Stimulated activated CD8-positive, alpha-beta memory T cell treated with anti-CD3 and anti-CD28 coated beads, Interleukin-7, amount 100 ng/mL, for 1 hour (primary cell): ENCODE measurements at places on chromosomes 12 and 14.

GRCh38 chr12:57473392-57473791 lies 6.3 kb downstream of the ARHGAP9 start:
- DNase-seq, result no peak

DNA sequence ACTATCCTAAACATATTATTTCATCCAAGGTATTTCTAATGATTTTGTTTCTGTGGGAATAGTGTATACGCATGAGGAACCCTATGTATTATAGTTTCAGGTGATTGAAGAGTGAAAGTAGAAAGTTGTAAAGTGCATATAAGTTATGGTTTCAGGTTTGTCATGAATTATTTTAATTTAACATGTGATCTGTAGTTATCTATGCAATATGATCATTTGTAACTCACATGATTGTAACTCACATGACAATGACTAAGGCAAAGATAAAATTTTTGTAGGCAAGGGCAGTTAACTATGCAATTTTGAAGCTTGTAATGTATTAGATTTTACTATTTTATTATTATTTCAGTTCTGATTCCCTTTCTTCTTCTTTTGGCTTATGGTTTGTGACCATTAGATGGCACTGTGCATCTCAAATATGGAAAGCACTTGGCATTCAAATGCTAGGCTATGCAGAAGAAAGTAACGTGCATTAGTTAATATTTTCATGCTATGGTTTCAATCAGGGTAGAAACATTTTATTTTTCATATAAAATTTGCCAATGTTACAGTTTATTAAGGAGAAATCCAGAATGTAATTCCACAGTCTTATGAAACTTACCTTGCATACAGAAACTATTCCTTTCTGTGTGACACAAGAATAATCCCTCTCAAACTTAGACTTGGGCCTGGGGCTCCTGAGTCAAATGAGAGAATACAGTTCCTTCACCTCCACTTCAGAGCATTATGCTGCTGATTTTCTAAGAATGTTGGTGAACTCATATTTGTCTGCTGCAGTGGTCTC lies 15.8 kb upstream of the TMEM30B start:
- no peak for DNase-seq

- DNase-seq, result no peak
These were observed 668.9 kb downstream of the AACS start for GRCh38 chr12:125734137-125734536.

DNA sequence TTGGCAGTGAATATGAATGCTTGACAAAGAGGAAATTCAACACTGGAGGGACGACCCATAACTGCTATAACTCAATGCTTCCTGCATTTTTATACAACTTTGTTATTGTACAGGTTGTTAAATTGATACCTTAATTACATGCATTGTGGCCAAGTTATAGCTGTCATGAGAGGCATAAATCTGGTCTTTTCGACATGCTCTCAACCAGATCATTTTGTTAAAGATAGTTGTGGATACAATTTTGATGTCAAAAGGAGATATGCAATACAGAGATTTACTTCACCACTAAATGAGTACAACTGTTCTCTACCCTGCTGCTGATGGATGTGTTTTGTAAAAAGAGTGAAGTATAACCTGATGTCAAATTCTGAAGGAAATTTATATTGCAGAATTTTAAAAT lies 946.0 kb downstream of the GALC start:
- DNase-seq, result no peak

GRCh38 chr12:97936165-97936564 lies 473.6 kb downstream of the RMST start:
- DNase-seq, result no peak

GRCh38 chr12:77486872-77487271 lies 343.8 kb upstream of the NAV3 start:
- DNase-seq, result no peak

GRCh38 chr12:50647031-50647430 lies 116.9 kb upstream of the ATF1 start:
- DNase-seq, result no peak

DNA sequence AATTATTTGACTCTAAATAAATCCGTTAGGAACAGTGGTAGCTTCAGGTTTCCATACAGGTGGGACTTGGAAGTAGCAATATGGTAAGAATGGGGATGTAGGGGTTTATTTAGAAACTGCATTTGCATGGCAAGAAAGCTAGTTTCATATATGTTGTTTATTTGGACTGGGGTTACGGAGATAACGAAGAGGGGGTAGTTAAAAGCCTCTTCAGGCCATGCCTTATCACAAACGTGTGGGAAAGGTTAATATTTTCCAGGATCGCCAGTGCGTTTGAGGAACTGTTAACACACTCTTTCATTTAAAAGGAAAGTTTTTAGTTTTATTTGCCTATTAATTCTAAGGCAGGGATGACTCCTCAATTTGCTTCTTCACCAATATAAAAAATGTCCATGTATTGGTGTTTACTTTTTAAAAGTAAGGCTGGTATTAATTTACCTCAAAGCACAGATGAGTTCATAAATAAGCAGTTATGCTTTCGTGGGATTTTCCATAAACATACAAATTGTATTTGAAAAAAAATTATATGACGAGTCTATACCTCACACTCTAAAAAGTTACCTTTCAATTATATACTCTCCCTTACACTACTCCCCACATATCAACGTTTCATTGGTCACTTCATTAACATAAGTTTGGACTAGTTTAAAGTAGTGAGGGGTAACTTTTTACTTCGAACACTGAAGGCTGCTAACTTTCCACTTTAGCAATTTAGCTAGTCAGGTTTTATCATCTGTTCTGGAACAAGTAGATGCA lies 814 bp downstream of the RAB2B start:
- DNase-seq, result no peak

GRCh38 chr12:121801595-121802484 lies 2.0 kb upstream of the SETD1B start:
- DNase-seq, result no peak

- no peak for DNase-seq
These were observed 483.8 kb downstream of the NOVA1 start for GRCh38 chr14:26113911-26114640.

DNA sequence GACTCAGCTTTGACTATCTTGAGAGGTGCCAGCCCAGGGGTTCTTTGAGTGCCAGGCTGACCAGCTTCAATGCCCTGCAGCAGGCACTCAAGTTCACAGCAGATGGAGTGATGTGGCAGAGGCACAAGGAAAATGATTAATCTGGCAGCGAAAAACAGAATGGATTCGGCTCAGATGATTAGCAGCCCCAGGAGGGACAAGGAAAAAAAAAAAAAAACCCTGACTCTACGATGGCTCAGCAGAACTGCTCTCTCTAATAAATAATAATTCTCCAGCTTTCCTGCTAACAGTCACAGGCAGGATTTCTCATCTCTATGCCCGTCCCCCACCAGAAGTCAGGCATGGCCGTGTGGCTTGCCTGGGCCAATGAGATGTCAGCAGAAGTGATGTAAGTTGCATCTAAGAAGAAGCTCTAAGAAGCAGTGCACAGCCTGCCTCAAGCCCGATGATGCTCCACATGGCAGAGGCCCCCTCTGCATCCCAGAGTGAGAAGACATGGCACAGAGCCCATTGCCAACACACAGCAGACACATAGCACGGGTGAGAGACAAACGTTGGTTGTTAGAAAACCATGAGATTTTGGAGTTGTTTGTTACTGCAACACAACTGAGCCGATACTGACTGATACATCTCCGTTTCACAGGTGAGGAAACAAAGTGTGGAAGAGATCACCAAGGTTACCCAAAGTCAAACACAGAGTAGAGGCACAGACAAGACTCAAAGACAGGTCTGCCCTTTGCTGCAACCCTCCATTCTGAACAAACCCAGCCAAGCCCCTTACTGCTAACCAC lies 111.0 kb downstream of the SCARB1 start:
- no peak for DNase-seq

DNA sequence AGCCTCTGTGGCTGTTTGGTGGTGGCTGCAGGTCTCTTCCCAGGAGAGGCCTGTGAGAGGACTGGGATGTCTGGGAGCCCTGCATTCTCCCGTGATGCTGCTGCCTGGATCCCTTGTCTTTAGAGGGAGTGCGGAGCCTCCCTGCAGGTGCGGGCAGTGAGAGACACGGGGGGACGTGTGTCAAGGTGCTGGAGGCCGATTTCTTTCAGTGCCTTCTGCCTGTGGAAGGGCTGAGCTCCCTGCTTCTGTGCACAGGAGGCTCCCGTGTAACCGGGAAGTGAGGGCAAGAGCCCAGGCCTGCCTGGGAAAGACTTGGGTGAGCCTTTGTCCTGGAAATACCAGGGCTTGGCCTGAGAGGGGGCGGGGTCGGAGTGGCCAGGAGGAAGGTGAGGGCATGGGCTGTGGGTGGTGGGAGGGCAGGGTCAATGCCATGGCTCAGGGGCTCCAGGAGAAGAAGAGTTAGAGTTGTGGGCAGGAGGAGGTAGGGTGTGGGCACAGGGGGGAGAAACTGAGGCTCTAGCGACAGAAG lies 372.2 kb downstream of the TMEM121 start:
- DNase-seq, result no peak

- no peak for DNase-seq
These were observed 8.7 kb downstream of the BEGAIN start for GRCh38 chr14:100578552-100578951.

GRCh38 chr12:30870491-30871265 lies 55.9 kb upstream of the TSPAN11 start:
- DNase-seq, result no peak

DNA sequence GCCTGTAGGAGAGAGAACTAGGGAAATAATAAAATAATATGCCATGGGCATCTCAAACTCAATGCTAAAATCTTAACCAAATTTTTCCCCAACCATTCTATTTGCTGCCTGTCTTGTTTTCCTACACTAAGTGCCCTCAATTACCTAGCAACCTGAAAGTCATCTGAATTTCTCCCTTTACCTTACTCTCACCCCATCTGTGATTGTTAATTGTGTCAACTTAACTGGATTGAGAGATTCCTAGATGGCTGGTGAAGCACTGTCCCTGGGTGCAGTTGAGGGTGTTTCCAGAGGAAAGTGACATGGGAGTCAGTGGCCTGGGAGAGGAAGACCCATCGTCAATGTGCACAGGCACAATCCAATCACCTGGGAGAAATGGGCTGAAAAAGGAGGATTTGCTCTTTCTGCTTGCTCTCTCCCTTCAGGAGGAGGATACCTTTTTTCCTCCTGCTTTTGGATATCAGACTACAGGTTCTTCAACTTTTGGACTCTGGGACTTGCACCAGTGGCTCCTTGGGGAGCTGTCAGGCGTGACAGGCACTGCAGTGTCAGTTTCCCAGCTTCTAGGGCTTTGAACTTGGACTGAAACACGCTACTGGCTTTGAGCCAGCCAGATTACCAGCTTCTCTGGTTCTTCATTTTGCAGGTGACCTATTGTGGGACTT lies 100.1 kb downstream of the PPP1R12A start:
- DNase-seq, result no peak

DNA sequence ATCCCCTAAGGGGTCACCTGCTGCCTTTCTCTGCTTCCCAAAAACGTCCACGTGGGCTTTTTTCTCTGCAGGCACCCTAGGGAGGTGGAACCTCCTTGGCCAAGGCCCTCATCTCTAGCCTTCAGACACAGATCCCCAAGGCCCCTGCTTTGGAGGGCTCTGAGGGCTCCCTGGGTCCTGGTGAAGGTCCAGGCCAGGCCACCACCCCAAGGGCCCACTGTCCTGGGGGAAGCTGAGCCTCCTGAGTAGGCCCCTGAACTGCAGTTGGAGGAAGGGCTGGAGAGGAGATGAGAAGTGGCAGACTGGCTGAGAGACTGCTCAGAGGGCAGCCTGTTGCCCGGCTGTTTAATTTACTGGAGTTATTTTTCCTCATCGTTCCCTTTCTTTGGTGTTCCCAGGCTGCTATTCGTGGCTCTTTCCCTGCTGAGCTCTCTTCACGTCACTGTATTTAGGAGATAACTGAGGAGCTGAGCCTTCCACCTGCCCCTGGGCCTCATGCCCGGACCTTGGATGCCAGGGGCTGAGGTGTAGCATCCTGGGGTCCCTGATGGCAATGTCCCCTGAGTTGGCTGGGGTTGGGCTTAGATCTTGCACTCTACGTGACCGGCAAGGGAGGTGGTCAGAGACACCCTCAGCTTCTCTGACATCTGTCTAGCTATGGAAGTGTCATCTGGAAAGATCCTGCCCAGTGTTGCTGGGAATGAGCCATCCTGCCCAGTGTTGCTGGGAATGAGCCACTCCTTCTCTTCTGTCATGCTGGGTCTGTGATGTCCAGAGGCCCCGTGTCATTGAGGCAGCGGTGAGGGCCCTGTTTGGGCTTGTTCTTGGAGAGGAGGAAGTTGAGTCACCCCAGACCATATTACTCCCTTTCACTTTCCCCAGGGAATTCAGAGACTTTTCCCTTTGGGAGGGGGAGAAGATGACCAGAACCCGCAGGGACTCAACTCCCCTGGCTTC lies 139.8 kb downstream of the TSPAN9 start:
- DNase-seq, result no peak

DNA sequence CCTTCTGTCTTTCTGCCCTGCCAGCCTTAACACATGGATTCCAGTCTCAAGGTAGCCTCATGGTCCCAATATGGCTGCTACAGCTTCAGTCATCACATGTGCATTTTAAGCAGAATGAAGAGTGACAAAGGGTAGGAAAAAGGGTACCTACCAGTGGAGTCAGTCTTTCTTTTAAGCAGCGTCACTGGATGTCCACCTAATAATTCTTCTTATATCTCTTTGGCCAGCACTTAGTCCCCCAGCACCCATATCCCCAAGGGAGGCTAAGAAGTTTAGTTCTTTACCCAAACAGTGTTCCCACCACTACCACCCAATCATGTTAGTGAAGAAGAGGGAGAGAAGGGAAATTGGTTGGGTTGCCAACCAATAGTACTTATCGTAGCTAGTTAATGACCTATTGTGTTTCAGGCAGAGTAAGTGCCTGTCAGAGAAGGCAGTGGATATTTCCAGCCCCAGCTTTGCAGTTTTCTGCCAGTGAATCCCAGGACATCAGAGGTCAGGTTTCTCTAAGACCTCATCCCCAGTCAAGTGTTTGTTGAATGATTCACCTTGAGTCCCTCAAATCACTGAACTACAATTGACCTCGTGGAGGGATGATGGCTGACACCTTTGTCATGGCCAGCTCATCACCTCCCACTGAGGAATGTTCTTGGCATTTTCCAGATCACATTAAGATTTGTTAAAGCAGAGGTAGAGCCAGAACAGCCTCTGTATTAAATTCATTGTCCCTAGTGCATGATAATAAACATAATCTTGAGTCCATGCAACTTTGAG lies 250.9 kb upstream of the CRY1 start:
- no peak for DNase-seq

DNA sequence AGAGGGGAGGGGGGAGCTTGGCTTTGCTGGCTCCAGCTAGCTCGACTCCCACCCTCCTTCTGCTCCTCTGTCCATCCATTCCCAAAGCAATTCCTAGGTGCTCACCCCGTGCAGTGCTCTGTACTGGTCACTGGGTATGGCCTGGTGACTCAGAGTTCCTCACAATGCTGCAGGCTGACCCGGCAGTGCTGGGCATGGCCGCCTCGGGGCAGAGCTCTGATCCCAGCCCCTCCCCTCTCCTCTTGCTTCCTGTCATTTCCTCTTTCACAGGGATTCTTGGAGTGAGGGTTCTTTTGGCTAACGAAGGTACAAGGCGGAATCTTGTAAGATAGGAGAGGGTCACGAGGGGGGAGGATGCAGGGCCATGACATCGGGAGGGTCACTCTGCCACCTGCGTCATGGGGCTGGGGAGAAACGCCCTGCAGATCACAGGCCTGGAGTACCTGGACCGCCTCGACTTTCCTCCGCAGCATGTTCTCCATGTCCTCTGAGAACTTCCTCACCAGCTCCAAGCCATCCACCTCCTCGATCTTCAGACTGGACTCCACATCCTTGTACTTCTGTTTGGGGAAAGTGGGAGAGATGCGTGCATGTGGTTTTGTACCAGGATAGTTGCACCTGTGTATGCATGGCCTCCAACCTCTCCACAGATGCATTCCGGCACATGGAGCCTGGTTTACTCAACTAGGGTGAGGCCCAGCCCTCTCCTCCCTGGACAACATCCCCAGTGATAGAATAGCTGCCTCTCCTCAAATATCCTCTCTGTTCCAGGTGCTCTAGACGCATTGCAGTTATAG lies 5.7 kb downstream of the CACNA2D4 start:
- no peak for DNase-seq
